ENCODE measurements at places on chromosomes 2 and 18. TPM values are rescaled to one million over a fixed set of nuclear protein-coding genes. Genes with fewer than 3 reads are reported as not detected.

MYO3B gene
- total RNA-seq: not detected

C18orf54 gene
- 7.6 TPM for total RNA-seq

IL1A gene
- total RNA-seq: 1.9 TPM

TXNDC2 gene
- 0.10 TPM for total RNA-seq

SCTR gene
- not detected for total RNA-seq

SP110 gene
- 13.5 TPM for total RNA-seq

APCDD1 gene
- total RNA-seq: 4.7 TPM

SERPINB3 gene
- total RNA-seq: not detected

ZEB2 gene
- total RNA-seq: 32.3 TPM

IL1F10 gene
- total RNA-seq: not detected

BUB1 gene
- total RNA-seq: 161 TPM

TEKT4 gene
- not detected for total RNA-seq

DCTN1 gene
- 88.8 TPM for total RNA-seq
